Nucleus accumbens (tissue), 56 donors: ENCODE measurements at places on chromosomes 6 and 20.

- DNase-seq = no peak
Observed at GRCh38 chr6:7920425-7920824, 9.8 kb upstream of the TXNDC5 start.

GRCh38 chr6:38166411-38167240, 347.1 kb downstream of the ZFAND3 start:
- DNase-seq = no peak

DNA sequence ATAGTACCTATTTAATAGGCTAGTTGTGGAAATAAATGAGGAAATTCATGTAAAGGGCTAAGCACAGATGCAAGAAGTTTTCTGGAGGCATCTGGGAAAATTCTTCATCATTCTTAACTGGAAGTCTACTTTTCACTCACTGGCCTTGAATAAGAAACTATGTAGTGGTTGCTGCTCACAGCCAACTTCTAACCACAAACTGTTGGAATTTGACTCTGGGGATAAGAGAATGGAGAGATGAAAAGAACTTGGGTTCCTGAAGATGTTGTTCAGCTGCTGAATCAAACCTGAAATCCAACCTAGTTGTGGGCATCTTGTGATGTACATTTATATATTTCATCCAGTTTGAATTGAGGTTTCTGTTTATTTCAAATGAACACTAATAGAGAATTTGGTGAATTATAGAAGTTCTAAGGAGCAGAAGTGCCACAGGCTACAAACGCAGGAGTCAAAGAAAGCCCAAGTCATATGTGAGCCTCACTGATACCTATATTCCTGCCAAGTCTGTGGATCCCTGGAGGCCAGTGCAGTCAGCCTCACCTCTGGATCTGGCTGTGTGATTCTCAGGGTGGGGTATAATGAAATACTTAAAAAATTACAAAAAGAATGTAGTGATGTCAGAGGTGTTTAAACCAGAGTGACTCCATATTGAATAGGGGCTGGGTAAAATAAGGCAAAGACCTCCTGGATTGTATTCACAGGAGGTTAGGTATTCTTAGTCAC, 18.7 kb upstream of the MEI4 start:
- no peak for DNase-seq

- DNase-seq = no peak
Observed at GRCh38 chr20:24630486-24631172, 161.2 kb downstream of the SYNDIG1 start.

DNA sequence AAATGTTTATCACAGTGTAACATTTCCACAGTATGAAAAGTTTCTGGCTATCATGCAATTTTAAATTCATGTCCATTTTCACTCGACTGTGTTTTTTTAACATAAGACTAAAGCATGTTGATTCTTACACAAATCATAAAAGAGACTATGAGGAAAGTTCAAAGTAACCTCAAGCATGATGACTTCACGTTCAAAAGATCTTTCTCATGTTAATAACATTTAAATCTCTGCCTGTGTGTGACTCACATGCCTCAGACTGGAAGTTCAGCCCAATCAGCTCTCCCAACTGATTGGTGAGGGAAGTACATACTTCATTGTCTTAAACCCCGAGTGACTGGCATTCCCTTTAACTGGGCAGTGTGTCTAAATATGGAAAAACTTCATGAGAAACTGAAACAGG, 37.4 kb downstream of the ATXN1 start:
- DNase-seq = no peak

DNA sequence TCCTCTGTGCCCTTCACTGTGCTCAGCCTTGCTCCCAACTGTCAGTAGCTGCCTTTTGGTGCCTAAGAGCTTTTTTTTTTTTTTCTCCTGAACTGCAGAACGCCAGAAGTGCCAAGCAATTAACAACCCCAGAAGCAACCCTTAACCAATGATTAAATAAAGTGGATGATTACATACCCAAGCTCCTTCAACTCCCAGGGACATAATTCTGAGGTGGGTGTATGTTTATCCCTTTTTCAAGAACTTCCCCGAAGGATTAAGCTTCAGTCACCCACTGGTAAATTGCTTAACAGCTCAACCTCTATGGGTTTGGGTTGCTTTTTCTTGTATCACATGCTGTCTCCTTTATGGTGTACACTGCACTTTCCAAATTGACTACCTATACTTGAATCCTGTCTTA, 41.1 kb downstream of the KLHL31 start:
- DNase-seq = no peak

GRCh38 chr6:105094133-105094640, 85.6 kb downstream of the POPDC3 start:
- no peak for DNase-seq
